ENCODE measurements at places on chromosomes 12 and 14. TPM values are rescaled to one million over a fixed set of nuclear protein-coding genes. Genes with fewer than 3 reads are reported as not detected.

Gene HOXC10
- not detected for total RNA-seq

Gene ZNF605
- total RNA-seq = 23.8 TPM

GRCh38 chr14:92900660-92901059 is 22.3 kb upstream of the CHGA start:
- DNase-seq = no peak

- DNase-seq = no peak
These were observed 22.8 kb upstream of the RASSF3 start for GRCh38 chr12:64587447-64587846.

DNA sequence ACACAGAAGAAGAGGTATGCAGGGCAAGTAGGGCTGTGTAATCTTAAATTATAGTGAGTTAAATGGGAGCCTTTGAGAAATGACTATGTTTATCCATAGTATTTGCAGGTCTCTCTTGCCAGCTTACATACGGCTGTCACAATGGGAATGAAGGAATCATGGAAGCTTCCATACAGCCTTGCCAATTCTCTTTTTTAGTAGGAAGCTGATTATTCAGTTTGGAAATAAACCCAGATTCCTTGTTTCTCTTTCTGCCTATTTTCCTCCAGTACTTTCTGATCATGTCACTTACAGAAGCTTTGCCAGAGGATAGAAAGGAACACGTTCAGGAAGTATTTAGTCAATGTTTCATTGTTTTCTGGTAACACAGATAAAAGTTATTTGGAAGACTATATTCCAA is 217.4 kb upstream of the DIO2 start:
- DNase-seq = no peak
